ENCODE measurements at places on chromosomes 6 and 20. TPM values are rescaled to one million over a fixed set of nuclear protein-coding genes. Genes with fewer than 3 reads are reported as not detected.

GNAS-AS1 gene
- 2.4 TPM for total RNA-seq

SLC32A1 gene
- total RNA-seq = not detected

CPXM1 gene
- 3.0 TPM for total RNA-seq

C2 gene
- 17.1 TPM for total RNA-seq

RIMS4 gene
- total RNA-seq = 0.44 TPM

BPI gene
- total RNA-seq = not detected

SPATA25 gene
- 8.6 TPM for total RNA-seq

SYCP2L gene
- total RNA-seq = 0.26 TPM

SPEF1 gene
- total RNA-seq = 0.29 TPM

HRH3 gene
- total RNA-seq = 4.2 TPM

FAM229B gene
- total RNA-seq = 17.8 TPM

TAP1 gene
- 26.3 TPM for total RNA-seq

PACRG gene
- 9.7 TPM for total RNA-seq

HSPA12B gene
- 9.7 TPM for total RNA-seq

BPIFB2 gene
- total RNA-seq = not detected

GCNT2 gene
- 3.1 TPM for total RNA-seq

CDK19 gene
- total RNA-seq = 12.4 TPM

GPLD1 gene
- 6.2 TPM for total RNA-seq

LGSN gene
- total RNA-seq = not detected

VTA1 gene
- total RNA-seq = 42.3 TPM

TTK gene
- total RNA-seq = 1.5 TPM

SLC4A11 gene
- total RNA-seq = 56.3 TPM

SLC35B3 gene
- total RNA-seq = 20.8 TPM

MCHR2 gene
- not detected for total RNA-seq

BTNL2 gene
- not detected for total RNA-seq

JAG1 gene
- total RNA-seq = 161 TPM

SLC22A16 gene
- not detected for total RNA-seq

TMEM170B gene
- 2.9 TPM for total RNA-seq

PLCB1 gene
- 48.3 TPM for total RNA-seq

FAM184A gene
- 2.3 TPM for total RNA-seq

FOXS1 gene
- not detected for total RNA-seq

BPIFB1 gene
- total RNA-seq = 0.65 TPM

EFHC1 gene
- total RNA-seq = 20.4 TPM

HLA-DQB1 gene
- 6.3 TPM for total RNA-seq

SNAI1 gene
- total RNA-seq = 5.8 TPM

GABRR2 gene
- 0.73 TPM for total RNA-seq

EPHA7 gene
- 4.6 TPM for total RNA-seq

AIF1 gene
- 6.7 TPM for total RNA-seq

BNIP5 gene
- not detected for total RNA-seq

SS18L1 gene
- total RNA-seq = 15.6 TPM
